ENCODE measurements at places on chromosomes 1 and 21. TPM values are rescaled to one million over a fixed set of nuclear protein-coding genes. Genes with fewer than 3 reads are reported as not detected.

The ADGRB2 gene
- total RNA-seq: 1.3 TPM

The PDPN gene
- 2.9 TPM for total RNA-seq

The CASZ1 gene
- 24.6 TPM for total RNA-seq

The NUP210L gene
- not detected for total RNA-seq

The RGS8 gene
- not detected for total RNA-seq

The SLAMF9 gene
- not detected for total RNA-seq

The PLEKHA6 gene
- total RNA-seq: 20.9 TPM

The IFNLR1 gene
- total RNA-seq: 0.45 TPM

The XCL2 gene
- total RNA-seq: not detected

The ANXA9 gene
- total RNA-seq: not detected

The SAMSN1 gene
- total RNA-seq: 21.0 TPM

The ABCG1 gene
- 4.1 TPM for total RNA-seq

The CEP85 gene
- 14.7 TPM for total RNA-seq

The DENND1B gene
- 28.5 TPM for total RNA-seq

The TSPAN1 gene
- total RNA-seq: 79.9 TPM

The OPRD1 gene
- not detected for total RNA-seq

The SYPL2 gene
- 0.58 TPM for total RNA-seq

The DAP3 gene
- total RNA-seq: 106 TPM

The PCSK9 gene
- not detected for total RNA-seq

The C1orf174 gene
- 17.3 TPM for total RNA-seq

The ATP1A4 gene
- total RNA-seq: not detected

The AGMAT gene
- total RNA-seq: 9.8 TPM

The LRRC71 gene
- not detected for total RNA-seq

The OR6K2 gene
- not detected for total RNA-seq

The S100A14 gene
- 29.0 TPM for total RNA-seq

The RNU1-3 gene
- under 0.01 TPM for total RNA-seq

The ETV3L gene
- total RNA-seq: not detected

The OR14K1 gene
- not detected for total RNA-seq
